ENCODE measurements at places on chromosomes 2 and 18. TPM values are rescaled to one million over a fixed set of nuclear protein-coding genes. Genes with fewer than 3 reads are reported as not detected.

DNA sequence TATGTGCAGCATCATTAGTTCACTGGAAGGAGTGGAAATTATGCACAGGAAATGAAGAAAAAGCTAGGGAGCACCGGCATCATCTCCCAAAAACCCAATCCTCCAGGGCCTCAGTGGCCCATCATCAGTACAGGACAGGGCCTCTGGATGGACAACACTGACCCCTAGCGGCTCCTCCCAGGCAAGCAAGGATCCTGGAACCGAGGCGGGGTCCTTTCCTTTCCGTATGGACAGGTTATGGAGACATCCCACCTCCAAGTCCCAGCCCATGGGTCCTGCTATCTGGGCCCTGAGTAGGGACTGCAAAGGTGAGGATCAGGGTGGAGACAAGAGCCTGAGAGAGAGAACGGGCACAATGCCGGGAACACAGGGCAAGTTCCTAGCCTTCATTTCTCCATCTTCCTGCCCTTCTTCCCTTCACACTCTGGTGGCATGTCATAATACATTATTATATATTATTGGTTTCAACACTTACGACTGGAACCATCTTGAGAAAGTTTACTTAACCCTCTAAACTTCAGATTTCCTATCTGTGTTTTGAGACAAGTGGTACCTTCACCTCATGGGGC lies 68.2 kb downstream of the ZNF516 start:
- no peak overlapping the region for H3K27ac ChIP-seq
- H3K4me1 ChIP-seq: no peaks in the 10 kb centered on the region
- H3K36me3 ChIP-seq: no peaks in the 10 kb centered on the region
- H3K4me3 ChIP-seq: no peak overlapping the region
- no peak for DNase-seq

DNA sequence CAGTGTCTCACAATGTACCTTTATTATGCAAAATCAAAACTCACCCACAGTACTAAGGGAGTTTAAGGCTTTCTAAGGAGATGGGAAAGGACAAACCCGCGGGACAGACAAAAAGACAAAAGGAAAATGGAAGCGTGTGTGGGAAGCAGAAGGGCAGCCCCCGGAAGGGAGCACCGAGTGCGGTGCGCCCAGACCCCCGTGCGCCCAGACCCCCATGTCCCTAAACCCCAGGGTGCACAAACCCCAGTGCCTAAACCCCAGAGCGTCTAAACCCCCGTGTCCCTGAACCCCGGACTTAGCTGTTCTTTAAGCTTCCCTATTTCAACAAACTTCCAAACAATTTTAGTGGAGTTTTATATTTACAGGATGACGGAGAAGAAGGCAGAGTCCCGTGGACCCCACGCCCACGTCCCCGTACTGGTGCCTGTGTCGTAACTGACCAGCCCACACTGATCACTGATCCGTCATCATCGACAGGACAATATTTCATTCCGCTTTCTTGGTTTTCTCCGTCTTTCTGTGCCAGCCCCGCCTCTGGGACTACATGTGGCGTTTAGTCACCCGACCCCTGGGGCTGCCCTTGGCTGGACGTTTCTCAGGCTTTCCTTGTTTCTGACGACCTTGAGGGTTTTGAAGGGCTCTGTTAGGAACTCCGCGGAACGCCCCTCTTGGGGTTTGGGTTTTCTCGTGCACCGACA lies 76.9 kb downstream of the RTP5 start:
- H3K36me3 ChIP-seq: no peaks in the 10 kb centered on the region
- H3K4me1 ChIP-seq: peaks cover 3% of the 10 kb centered on the region
- H3K27me3 ChIP-seq: no peaks in the 10 kb centered on the region
- no peak for DNase-seq
- H3K4me3 ChIP-seq: no peak overlapping the region

- H3K36me3 ChIP-seq: no peaks in the 10 kb centered on the region
- no peaks in the 10 kb centered on the region for H3K27me3 ChIP-seq
- no peak overlapping the region for H3K27ac ChIP-seq
Measured at GRCh38 chr2:202203348-202203747, 35.0 kb downstream of the SUMO1 start.

GRCh38 chr2:168718622-168719021 lies 83.8 kb upstream of the NOSTRIN start:
- DNase-seq: no peak
- no peak overlapping the region for H3K27ac ChIP-seq
- no peaks in the 10 kb centered on the region for H3K4me1 ChIP-seq

- no peak overlapping the region for H3K27ac ChIP-seq
- H3K4me3 ChIP-seq: peak overlapping the region; percentile 11
- no peak for DNase-seq
- no peaks in the 10 kb centered on the region for H3K36me3 ChIP-seq
Measured at GRCh38 chr18:25164848-25165811, 186.8 kb downstream of the ZNF521 start.

DNA sequence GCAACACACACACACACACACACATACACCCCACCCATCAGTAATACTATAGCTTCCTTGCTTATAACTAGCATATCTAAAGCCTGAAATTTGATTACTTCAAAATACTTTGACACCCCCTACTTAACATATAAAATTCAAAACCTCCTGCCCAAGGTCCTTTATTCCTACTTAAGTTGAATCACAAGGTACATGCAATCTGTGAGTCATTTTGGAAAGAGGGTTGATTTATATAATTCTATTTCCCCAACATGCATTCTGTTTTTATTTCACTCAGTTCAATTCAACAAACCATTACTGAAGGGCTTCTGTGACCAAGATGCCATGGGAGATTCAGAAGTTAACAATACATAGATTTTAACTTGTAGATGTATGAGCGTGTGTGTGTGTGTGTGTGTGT lies 420.7 kb downstream of the METTL4 start:
- no peak for DNase-seq
- H3K36me3 ChIP-seq: no peaks in the 10 kb centered on the region
- H3K27me3 ChIP-seq: no peaks in the 10 kb centered on the region
- H3K27ac ChIP-seq: no peak overlapping the region
- no peak overlapping the region for H3K4me3 ChIP-seq

The CYS1 gene
- 0.52 TPM for total RNA-seq

The EMILIN1 gene
- total RNA-seq: 43.0 TPM
